ENCODE measurements at places on chromosomes 6 and 20. TPM values are rescaled to one million over a fixed set of nuclear protein-coding genes. Genes with fewer than 3 reads are reported as not detected.
A peak's percentile ranks its signal among the peaks of the same experiment; 100 is the strongest.

- no peak for ATAC-seq
Measured at GRCh38 chr20:60261333-60261732, 303.1 kb downstream of the CDH26 start.

GRCh38 chr6:158663625-158664165, 13.8 kb downstream of the SYTL3 start:
- ATAC-seq: no peak

- ATAC-seq: no peak
Measured at GRCh38 chr6:12950976-12951375, 234.4 kb downstream of the PHACTR1 start.

GRCh38 chr6:70398783-70399728, 14.3 kb upstream of the FAM135A start:
- ATAC-seq: peak; percentile 50

CMTR1 gene
- total RNA-seq: 49.2 TPM

ADGRF1 gene
- not detected for total RNA-seq

UNC5CL gene
- total RNA-seq: 0.07 TPM

GRCh38 chr6:31393932-31394331, 9.5 kb upstream of the MICA start:
- ATAC-seq: no peak

DNA sequence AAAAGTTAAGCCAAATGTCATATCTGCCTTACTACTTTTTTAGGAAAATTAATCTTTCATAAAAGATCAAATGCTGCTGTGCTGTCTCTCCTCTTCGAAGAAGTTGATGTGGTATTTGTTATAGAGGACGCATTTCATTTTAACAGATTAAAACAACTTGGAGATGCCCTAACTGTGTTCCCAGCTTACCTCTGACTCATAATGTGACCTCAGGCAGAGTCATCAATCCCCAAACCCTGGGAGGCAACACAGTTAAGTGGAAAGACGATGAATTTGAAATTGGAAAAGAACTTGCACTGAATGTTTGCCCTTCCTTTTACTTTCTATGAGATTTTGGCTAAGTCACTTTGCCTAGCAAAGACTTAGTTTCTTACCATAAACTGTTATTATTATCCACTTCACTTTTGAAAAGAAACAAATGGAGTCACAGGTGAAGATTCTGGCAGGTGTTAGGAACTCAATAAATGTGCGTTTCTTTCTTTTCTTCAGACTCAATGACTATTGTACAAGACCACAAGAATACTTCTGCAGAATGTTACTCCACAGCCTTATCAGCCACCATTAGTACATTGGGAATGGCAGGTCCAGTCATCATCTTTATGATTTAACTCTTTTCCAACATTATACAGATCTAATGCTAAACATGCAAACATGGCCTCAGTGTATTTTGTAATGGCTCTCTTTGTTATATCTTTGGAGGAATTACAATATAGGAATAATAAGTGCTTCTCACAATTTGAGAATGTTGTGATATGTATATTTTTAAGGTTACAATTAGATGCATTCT, 102.6 kb downstream of the COL21A1 start:
- ATAC-seq: no peak

MCHR2 gene
- not detected for total RNA-seq

CST2 gene
- not detected for total RNA-seq

KIF25 gene
- total RNA-seq: 0.16 TPM

DNA sequence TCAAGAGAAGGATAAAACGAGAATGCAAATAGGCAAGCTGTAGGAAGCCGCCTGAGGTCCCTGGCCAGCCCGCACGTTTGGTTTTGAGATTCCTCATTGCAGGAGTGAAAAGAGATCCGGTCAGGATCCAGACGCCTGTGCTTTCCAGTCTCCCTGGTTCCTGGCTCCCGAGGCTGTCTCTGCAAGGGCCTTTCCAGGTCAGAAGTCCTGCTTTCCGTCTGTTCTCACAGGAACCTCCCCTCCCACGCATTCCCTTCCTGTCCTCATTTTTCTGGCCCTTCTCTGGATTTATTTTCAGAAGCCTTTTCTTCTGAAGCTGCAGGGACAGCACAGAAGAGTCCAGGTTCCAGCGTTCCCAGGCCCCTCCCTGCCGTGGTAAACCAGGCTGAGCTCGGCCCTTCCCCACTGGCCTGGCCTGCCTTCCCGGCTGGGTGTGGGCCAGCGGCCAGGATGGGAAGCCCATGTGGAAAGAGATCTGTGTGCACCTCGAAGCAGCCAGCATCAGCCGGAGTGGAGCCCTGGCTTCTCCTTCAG, 54.0 kb downstream of the TMEM242 start:
- ATAC-seq: peak; percentile 77

- ATAC-seq: no peak
Measured at GRCh38 chr6:113172531-113172966, 684.6 kb upstream of the MARCKS start.

CLPSL2 gene
- total RNA-seq: not detected

- no peak for ATAC-seq
Measured at GRCh38 chr6:10595731-10596664, 74.8 kb downstream of the GCNT2 start.

- no peak for ATAC-seq
Measured at GRCh38 chr6:82458147-82458546, 94.5 kb downstream of the TPBG start.

RSPO3 gene
- 90.6 TPM for total RNA-seq

GRCh38 chr6:117544716-117545115, 57.6 kb downstream of the GOPC start:
- ATAC-seq: no peak

IYD gene
- total RNA-seq: not detected

- no peak for ATAC-seq
Measured at GRCh38 chr20:23039885-23040508, 4.9 kb downstream of the SSTR4 start.

DNA sequence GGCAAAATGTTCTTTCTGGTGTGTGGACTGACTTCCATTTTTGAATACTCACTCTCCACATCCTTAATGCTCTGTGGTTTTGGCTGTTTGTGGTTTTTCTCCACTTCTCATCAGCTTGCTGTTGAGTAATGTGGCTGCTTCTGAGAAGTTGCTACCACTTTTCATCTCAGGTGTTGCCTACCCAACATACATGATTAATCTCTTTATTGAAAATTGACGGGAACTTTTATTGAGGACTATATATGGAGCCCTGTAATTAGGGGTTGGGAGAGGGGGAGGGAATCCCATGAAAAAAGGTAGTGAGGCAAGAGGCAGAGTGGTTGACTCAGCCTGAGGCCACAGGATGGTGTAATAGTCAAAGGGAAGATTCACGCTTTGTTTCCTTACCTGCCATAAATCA, 17.6 kb downstream of the IL22RA2 start:
- no peak for ATAC-seq

CYP24A1 gene
- total RNA-seq: not detected

DNA sequence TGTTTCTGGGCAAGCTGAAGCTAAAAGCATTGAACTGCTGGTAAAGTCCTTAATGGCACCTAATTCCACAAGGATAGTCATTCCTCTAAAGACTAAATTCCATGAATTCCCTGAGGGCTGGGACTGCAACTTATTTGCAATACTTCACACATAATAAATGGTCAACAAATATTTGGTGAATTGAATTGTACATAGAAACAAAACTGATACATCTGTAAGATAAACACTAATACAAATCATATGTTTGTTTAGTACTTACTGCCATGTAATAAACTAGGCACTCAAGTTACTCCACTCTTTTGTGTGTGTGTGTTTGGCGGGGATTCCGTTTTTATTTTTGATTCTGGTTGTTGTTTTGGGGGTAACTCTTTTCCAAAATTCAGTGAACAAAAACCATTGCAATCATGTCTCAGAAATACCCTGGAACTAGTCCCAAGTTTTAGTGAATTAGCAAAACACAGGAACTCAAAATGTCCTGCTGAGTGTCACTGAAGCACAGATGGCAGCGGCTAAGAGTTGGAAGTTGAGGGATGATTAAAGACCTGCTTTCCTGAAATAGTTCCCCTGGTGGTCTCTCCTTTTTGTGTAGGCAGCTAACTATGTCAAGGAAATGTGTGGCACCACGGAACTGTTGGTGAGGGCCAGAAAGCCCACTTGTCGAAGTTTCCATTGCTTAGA, 74.8 kb upstream of the SNRPB2 start:
- ATAC-seq: no peak

CALHM4 gene
- total RNA-seq: not detected

DNA sequence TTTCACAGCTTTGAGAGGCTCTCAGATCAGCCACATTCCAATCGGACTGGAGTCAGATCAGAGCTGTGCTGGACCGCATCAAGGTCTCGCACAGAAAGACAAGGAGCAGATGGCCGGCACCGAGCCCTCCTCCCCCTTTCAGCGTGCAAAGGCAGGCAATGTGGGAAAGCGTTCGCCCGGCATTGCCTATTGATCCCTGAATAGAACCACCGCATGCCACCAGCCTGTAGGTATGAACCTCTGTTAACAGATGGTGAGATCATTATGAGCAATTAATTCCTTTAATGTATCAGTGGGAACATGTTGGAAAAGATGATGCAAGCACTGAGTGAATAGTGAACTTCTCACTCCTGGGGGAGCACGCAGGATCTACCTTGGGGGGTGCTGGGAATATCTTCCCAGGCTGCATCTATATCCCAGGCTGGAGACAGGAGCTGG, 117.5 kb upstream of the ID4 start:
- ATAC-seq: no peak

DNA sequence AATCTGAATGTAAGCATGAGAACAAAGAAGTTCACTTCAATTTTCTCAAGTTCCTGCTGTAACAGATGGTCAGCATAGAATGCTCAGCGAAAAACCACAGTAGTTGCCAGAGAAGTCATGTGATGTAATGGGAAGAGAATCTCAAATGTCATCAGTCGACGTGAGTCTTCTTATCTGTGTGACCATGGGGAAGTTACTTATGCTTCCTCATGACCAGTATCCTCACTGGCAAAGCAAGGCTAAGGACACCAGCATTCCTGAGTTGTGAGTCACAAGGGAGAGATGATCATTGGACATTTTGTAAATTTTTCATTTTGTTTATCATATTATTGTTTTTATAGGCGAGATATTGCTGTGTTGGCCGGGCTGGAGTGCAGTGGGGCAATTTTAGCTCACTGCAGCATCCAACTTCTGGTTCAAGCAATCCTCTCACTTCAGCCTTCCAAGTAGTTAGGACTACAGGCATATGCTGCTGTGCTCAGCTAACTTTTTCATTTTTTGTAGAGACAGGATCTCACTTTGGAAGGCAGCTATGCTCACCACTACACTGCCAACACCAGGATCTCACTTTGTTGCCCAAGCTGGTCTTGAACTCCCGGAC, 21.9 kb downstream of the SGK1 start:
- peak; percentile 93 for ATAC-seq

DNA sequence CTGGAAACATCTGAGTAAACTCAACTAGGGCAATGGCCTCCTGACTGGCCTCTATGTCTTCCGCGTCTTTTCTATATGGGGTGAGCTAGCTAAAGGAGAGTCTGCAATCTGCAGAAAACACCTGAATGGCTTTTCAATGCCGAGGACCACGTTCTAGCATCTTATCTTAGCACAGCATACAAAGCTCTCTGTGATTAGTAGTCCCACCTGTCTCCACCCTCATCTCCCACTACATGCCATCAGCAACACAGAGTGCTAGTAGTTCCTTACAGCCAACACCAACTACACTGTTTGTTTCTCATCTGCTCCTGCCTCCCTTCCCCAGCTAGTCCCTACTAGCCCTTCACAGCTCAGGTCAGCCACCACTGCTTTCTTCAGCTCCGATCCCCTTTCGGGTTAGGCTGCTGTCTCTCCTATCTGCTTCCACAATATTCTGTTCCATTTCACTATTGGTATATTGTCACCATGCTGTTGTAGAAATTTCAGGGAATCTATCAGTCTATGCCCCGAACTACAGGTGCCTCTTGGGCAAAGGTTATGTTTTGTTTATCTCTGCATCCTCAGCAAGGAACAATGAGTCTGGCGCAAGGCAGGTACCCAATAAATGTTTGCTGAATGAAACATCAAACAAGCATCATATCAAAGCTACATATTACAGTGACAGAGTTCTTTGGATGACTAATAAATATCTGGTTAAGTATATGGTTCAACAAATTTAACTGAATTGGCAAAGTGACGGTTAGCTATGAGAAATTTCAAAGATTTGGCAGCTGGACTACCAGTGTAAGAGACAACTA, 12.2 kb downstream of the LYRM4 start:
- ATAC-seq: no peak

CALHM6 gene
- 0.50 TPM for total RNA-seq

DNA sequence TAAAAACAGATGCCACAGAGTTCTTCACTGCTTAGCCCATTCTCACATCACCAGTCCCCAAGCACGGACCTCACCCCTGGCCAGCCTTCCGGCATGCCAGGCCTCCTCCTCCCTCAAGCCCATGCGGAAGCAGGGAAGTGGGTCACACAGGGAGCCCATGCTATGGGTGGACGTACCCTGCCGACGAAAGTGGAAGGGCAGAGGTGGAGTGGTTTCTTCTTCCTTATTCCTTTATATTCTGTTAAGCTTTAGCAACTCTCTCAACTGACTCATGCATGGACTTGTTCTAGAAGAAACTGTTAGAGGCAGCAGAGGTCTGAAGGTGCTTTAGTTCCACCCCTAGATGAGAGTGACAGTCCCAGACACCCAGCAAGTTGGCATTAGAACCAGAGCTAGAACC, 118.6 kb downstream of the LY86 start:
- no peak for ATAC-seq

- ATAC-seq: no peak
Measured at GRCh38 chr6:139588734-139589593, 214.5 kb upstream of the CITED2 start.

DNA sequence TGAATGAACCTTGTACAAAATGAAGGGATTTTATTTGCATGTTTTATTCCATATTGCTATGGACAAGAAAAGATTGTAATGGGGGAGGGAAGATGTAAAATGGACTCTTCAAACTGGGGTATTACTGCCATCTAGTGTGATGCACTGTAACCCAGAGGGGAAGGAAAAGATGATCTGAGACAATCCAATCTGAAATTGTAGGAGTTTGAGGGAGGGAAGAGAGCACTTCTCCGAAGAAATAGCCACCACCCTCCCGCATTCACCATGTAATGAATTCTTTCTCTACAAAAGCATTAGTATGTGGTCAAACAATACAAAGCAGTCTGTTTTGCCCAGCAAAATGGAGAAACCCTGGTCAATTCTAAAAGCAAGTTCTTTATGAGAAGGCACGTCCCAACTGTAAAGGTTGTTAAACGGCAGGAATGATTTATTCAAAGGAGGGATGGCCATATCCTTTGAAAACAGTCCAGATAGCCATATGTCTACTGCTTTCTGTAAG, 679.5 kb upstream of the NRSN1 start:
- ATAC-seq: no peak

DNA sequence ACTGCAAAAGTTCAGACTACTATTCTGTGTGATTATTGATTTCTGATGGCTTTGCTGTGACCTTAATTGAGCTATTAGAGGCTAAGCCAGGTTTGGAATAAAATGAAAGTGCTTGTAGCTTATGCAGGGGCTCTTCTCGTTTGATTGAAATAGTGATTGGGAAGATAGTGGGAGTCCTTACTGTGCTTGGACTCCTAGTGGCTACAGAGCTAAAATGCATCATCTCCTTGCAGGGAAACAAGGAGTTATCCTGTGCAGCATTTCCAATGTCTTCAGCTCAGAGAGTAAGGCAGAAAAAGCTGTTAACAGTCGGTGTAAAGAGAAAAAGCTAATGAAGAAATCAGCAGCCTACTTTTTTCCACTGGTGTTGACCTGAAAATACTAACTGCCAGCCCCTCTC, 173.5 kb downstream of the SLC35F1 start:
- ATAC-seq: no peak

GRCh38 chr6:89432875-89433251, at the start of gene ANKRD6:
TSS of gene ANKRD6 (plus strand) at chr6:89433152. CDS start at chr6:89566977, 133,825 bp downstream.
- ATAC-seq: peak; percentile 96

GRCh38 chr6:9520417-9521151, 894.3 kb downstream of the TFAP2A start:
- ATAC-seq: no peak
